ENCODE measurements at places on chromosomes 4 and X. TPM values are rescaled to one million over a fixed set of nuclear protein-coding genes. Genes with fewer than 3 reads are reported as not detected.

DNA sequence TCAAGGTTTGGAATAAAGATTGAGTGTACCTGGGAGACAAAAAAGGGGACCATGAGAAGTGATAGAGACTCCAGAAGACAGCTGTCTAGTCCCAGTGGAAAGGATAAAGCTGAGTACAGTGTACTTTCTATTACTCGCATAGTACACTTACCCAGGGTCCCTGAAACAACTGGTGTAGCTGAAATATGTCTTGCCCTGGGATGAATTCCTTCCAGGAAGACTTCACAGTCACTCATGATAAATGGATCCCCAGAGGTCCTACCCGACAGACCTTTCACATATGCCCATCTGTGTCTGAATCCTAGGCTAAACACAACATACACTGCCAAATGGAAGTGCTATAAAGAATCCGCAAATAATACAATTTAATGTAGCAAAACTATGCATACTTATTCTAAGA is 48.2 kb upstream of the SPANXN1 start:
- DNase-seq: no peak

- DNase-seq: no peak
Observed at GRCh38 chrX:14056206-14056605, 26.5 kb upstream of the GEMIN8 start.

GRCh38 chrX:40880712-40881111 is 145.4 kb upstream of the MED14 start:
- no peak for DNase-seq

DNA sequence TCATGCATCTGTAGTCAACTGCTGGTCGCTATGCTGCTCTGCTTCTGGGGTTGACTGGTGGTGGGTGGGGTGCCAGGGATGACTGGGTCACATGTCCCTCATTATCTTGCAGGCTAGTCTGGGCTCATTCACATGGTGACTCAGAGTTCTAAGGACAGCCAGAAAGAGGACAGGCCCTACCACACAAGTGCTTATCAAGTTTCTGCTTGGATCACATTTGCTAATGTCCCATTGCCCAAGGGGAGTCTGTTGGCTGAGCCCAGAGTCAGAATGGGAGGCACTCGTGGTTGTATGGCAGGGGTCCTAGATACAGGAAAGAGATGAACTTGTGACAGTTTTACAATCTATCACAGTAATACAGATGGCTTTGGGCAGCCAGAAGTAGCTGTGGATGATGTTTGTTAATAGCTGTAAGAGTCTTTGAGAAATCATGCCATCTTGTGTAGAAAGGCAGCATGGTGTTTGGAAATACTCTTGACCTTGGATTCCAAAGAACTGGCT is 221.3 kb downstream of the GPAT3 start:
- no peak for DNase-seq

GRCh38 chr4:141016117-141016798 is 117.0 kb downstream of the RNF150 start:
- no peak for DNase-seq

DNA sequence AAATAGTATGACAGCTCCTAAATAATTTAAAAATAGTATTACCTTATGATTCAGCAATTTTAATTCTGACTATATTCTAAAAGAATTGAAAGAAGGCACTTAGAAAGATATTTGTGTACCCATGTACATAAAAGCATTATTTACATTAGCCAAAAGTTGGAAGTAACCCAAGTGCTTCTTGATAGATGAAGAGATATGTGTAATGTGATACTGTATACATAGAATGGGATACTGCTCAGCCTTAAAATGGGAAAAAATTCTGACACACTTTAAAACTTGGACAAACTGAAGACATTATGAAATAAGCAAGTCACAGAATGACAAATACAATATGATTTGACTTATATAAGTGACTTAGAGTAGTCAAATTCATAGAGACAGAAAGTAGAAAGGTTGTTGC is 112.2 kb downstream of the IDS start:
- DNase-seq: no peak

DNA sequence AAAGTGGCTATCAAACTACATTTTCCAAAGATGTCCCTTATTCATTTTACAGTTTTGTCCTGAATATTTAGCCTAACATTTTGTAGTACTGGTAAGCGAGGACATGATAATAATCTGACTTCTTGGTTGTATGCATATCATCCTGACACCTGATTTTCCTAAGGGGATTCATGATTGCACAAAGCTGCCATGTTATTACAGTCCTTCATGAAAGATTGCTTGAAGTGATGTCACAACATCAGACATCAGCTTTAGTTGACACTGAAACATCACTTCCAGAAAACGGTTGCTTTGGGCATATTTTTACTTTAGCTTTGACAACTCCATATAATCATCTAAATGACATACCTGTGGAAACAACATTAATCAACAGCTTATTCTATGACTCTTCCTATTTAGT is 188.7 kb upstream of the PABPC4L start:
- DNase-seq: no peak

DNA sequence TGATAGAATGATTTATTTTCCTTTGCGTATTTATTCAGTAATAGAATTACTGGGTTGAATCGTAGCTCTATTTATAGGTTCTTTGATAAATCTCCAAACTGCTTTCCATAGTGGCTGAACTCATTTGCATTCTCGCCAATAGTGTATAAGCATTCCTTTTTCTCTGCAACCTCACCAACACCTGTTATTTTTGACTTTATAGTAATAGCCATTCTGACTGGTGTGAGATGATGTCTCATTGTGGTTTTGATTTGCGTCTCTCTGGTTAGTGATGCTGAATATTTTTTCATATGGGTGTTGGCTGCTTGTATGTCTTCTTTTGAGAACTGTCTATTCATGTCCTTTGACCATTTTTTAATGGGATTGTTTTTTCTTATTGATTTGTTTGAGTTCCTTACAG is 160.7 kb downstream of the MID1IP1 start:
- no peak for DNase-seq

PRSS12 gene
- total RNA-seq: 0.67 TPM

SPANXD gene
- total RNA-seq: not detected

RRH gene
- 0.22 TPM for total RNA-seq

PNCK gene
- total RNA-seq: not detected

FAM9B gene
- not detected for total RNA-seq
